Uterine smooth muscle cell (primary cell): ENCODE measurements at places on chromosomes 16 and 17. TPM values are rescaled to one million over a fixed set of nuclear protein-coding genes. Genes with fewer than 3 reads are reported as not detected.

The RNF112 gene
- total RNA-seq = 1.5 and 2.1 TPM in 2 replicates

The SOST gene
- not detected in 2 replicates for total RNA-seq

The TMEM235 gene
- total RNA-seq = not detected in 2 replicates

The AMDHD2 gene
- 78.5 and 97.8 TPM in 2 replicates for total RNA-seq

The TBC1D3K gene
- not detected in 2 replicates for total RNA-seq

The XAF1 gene
- 20.5 and 60.1 TPM in 2 replicates for total RNA-seq

The KRT12 gene
- total RNA-seq = under 0.01 TPM in 1 of 2 replicates, not detected in the other

The KRT31 gene
- total RNA-seq = not detected in 2 replicates
